ENCODE measurements at places on chromosomes 16 and 17.

- DNase-seq, result no peak
These were observed 9.5 kb downstream of the EXOC7 start for GRCh38 chr17:76094046-76094445.

- no peak for DNase-seq
These were observed 31.7 kb upstream of the WFIKKN2 start for GRCh38 chr17:50803676-50804075.

DNA sequence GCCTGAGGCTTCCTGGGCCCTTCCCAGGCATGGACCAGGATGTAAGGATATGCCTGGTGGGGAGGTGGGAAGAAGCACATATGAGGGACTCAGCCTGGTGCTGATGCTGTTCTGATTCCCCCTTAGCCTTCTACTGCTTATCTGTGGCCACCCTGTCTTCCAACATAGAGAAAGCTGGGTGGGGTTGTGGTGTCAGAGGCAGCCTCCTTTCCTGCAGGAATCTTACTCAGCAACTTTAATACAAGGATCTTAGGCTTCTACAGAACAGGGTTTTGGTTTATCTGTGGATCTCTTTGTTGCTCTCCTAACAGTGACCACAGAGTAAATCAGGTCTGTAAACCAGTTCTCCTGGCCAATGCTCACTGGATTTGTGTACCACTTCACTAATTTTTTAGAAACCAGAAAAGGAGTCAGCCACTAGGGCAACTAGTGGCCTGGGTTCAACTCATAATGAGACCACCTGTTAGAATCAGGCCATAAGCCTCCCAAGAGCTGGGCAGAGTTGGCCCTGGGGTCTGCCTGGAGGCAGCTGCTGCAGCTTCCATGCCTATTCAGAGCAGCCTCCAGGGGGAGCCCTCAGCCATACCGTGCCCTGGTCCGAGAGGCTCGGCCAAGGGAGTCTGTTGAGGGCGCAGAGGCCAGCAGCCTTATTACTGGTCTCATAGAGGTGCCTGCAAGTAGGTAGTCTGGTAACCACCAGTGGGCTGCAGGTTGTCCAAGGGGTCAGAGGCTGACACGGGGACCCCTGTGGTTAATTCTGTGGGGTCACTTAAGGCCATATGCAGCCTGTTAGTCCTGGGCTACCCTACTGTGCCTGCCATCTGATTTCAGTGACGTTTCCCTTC is 7.1 kb downstream of the HAS3 start:
- DNase-seq, result no peak

- no peak for DNase-seq
These were observed 14.2 kb downstream of the GAS7 start for GRCh38 chr17:10183931-10184930.

- DNase-seq, result no peak
These were observed 59.6 kb downstream of the TANGO6 start for GRCh38 chr16:68902969-68903345.

GRCh38 chr17:51261024-51261963 is 948 bp downstream of the UTP18 start:
- DNase-seq, result no peak

DNA sequence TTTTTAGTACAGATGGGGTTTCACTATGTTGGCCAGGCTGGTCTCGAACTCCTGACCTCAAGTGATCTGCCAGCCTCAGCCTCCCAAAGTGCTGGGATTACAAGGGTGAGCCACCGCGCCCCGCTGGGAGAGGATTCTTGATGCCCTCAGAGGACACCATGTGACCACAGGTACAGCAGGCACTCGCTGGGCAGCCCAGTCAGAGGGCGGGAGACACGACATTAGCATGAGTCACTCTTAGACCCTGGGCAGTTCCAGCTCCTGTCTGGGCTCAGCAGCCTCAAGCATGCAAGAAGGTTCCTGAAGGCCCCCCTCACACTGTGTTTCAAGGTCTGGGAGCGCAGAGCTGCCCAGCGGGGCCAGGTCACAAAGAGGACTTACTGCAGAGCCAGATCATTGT is 11.9 kb downstream of the STAC2 start:
- no peak for DNase-seq

- no peak for DNase-seq
These were observed 567 bp downstream of the HSD17B1 start for GRCh38 chr17:42553161-42553818.

DNA sequence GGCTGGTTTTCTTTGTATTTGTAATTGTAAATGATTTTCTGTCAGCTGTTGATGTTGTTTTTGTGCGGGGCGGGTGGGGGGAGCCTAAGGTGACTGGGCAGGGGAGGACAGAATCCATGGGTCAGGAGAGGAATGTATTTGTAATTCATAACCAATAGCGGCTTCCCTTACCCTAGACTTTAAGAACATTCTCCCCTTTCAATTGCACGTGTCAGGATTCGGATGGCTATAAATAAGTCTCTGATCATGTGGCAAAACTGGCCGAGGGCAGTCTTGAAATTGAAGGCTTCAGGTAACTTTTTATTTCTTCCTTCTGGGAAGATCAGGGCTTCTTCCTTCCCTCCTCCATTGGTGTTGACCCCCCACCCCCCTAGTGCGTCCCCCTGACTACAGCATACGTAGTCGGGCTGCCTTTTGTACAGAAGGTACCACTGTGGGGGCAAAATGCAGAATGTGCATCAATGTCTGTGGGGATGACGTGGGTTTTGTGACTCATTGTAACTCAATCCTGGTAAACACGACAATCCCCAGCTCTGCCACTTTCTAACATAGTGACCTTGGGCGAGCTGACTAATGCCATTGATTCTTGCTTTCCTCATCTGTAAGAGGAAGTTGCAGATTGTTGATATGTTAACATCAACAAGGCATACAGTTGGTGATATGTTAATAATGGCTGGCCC is 16.2 kb downstream of the MARCHF10 start:
- DNase-seq, result no peak

DNA sequence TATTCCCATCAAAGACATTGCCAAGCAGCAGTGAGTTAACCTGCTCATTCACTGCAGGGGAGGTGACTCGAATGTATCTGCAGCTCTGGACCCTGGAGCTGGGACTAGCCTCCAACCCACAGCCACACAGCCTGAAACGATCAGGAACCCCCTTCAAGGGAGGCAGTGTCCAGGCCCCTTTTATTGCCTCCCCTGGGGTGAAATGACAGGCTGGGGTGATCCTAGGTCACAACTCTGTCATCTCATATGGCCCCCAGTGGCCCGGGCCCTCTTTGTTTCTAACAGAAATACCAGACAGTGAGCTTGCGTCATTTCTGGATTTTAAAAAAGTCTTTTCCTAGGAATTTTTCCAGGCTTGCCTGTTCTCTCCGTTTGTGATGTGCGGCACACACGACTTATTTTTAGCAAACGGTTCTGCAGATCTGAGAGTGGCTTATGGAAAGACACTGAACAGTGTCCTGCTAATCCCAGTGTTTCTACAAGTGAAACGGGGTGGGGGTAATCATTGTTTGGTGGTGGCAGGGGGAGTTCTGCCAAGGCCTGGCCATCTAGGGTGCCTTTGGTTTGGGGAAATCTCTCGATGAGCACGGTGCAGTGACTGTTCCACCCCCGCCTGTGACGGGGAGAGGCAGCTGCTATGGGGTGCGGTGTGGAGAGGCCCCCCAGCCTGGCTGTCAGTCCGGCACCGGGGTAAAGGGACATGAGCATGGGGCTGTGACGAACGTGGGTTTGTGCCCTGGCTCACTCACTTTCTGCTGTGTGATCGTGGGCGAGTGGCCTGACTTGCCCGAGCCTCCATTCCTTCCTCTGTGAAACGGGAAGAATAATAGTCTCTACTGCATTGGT is 27.2 kb downstream of the NAGPA start:
- no peak for DNase-seq

DNA sequence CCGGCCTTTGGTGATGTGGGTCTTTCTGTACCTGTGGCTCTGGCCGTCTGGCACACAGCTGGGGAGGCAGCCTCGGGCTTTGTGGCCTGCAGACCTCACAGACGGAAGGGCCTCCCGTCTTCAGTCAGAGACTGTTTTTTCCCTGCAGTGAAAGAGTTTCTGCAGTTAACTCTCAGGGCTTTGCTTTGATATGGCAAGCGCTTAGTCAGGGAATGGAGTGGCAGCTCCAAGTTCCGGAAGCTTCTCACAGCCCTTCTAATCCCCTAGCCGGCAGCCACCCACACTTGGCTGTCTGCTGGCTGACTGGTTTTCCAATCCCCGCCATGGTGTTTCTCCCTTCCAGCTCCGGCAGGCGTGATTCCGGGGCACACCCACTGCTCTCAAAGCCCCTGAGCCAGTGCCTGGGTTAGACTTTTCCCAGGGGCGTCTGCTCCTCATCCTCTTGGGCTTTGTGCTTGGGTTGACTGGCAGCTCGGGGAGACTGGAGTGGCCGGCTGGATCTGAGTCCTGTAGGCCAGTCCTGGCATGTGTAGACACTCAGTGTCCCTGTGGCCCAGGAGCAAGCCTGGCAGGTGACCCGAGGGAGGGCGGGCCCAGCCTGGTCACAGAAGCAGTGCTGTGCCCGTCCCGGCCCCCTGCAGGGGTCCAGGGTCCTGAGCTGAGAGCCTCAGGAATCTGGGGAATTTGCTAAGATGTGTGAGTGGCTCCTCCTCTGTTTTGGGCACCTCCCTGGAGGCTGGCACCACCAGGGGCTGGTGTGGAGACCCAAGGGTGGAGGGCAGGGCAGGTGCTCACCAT is 29.9 kb downstream of the BAIAP2 start:
- no peak for DNase-seq

- no peak for DNase-seq
These were observed 1507.4 kb downstream of the CDH11 start for GRCh38 chr16:63614429-63614828.

GRCh38 chr16:22388101-22388644 is 13.8 kb upstream of the CDR2 start:
- DNase-seq, result no peak

GRCh38 chr17:18005496-18005895 is 32.8 kb downstream of the DRC3 start:
- no peak for DNase-seq
